ENCODE measurements at places on chromosomes 1 and 21.

- no peak for DNase-seq
These were observed 37.9 kb downstream of the EPHA2 start for GRCh38 chr1:16117936-16118335.

GRCh38 chr1:19367584-19368041 is 55.5 kb downstream of the SLC66A1 start:
- no peak for DNase-seq

- DNase-seq = no peak
These were observed 131.1 kb downstream of the NEK7 start for GRCh38 chr1:198287916-198288315.

DNA sequence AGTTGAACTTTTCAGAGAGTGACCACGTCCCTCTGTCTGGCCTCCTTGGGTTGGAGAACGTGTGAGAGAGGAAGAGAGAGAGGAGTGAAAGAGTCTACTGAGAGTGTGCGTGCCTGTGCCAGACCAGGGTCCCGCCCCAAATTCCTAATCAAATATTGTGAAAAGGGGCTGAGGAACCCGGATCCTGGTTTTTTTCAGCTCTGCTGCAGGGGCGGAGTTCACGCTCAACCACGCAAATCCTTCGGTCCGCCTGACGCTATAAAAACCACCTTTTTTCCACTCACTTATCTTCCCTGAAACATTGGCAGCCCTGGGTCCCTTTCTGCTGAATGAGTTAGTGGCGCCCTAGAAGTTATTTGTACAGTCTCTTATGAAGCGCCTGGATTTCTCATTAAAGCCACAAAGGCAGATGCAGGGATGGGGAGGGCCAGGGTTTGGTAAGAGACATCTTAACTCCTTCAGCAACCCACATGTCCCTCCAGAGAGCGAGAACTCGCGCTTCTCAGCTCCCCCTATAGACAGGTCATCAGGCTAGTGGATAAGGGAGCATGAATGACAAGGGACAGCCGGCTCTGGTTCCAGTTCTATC is at the start of gene FMOD:
Gene FMOD, minus strand, starts transcription at position 86 of the 589 bp plus-strand sequence. CDS start 2,852 bp downstream, outside the sequence.
- DNase-seq = no peak

GRCh38 chr1:205994346-205994745 is 8.8 kb downstream of the RAB7B start:
- DNase-seq = no peak

DNA sequence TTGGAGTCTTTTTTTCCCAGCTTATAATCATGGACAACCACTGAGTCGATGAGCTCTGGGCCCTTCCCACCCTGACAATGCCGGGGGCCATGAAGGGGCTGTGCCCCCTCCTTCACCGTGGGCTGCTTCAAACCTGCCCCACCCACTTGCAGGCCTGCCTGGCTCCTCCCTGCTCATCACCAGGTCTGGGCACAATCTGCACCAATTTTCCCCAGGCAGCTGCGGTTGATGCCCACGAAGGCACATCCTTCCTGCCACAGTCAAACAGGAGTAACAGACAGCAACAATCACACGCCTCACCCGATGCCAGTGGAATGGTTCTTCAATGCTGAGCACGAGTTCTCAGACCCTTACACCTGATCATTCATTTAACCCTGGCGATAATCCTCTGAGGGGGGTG is 18.9 kb downstream of the PGLYRP3 start:
- no peak for DNase-seq
